ENCODE measurements at places on chromosomes 7 and 10.

- peak; percentile 42 for DNase-seq
Measured at GRCh38 chr7:156475666-156476065, 164.9 kb upstream of the RNF32 start.

- no peak for DNase-seq
Measured at GRCh38 chr7:46131916-46132795, 211.1 kb upstream of the IGFBP3 start.

GRCh38 chr7:107723255-107723654, 20.7 kb upstream of the CBLL1 start:
- no peak for DNase-seq

- DNase-seq: peak; percentile 47
Measured at GRCh38 chr10:119859420-119860258, 13.0 kb downstream of the MCMBP start.

- no peak for DNase-seq
Measured at GRCh38 chr7:114924038-114924712, 2.3 kb downstream of the MDFIC start.

GRCh38 chr10:57014758-57015157, 653.7 kb upstream of the ZWINT start:
- no peak for DNase-seq

- DNase-seq: no peak
Measured at GRCh38 chr7:148702876-148703670, 4.4 kb downstream of the CUL1 start.

- no peak for DNase-seq
Measured at GRCh38 chr7:31074120-31074383, 21.9 kb downstream of the ADCYAP1R1 start.

DNA sequence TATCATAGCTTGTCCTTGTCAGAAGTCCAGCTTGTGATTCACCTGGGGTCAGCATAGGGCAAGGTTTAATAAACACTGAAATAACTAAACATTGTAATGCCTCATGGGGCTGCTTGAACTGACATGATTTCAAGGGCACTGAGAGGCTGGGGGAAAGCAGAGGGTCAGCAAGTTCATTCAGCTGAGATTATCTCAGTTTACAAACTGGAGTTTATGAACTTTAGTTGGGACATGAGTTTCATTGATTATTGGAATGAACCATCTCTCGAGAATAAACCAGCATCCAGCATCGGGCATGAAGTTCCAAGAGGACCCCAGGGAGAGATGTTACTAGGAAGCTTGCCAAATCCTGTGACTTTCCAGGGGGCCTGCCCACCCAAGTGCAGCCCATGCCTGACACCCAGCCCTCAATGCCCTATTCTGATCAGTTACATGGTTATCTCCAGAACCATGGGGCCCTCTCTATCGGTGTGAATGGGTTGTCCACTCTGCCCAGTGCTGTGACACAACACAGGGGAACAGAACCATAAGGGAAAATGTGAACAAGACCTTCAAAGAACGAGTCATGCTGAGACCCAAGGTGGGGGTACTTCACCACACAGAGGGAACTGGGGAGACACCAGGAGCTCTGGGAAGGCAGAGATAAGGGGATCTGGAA, 7.9 kb upstream of the CYP3A7 start:
- no peak for DNase-seq

- DNase-seq: peak; percentile 21
Measured at GRCh38 chr7:28536259-28536658, 123.9 kb downstream of the CREB5 start.

GRCh38 chr10:117944676-117945447, 101.9 kb downstream of the RAB11FIP2 start:
- no peak for DNase-seq

DNA sequence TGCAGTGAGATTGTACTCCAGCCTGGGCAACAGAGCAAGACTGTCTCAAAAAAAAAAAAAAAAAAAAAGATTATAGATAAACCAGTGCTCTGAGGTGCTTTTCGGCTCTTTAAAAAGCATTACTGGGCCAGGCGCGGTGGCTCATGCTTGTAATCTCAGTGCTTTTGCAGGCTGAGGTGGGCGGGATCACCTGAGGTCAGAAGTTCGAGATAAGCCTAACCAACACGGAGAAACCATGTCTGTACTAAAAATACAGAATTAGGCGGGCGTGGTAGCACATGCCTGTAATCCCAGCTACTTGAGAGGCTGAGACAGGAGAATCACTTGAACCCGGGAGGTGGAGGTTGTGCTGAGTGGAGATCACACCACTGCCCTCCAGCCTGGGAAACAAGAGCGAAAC, 6.6 kb upstream of the HNRNPF start:
- no peak for DNase-seq

DNA sequence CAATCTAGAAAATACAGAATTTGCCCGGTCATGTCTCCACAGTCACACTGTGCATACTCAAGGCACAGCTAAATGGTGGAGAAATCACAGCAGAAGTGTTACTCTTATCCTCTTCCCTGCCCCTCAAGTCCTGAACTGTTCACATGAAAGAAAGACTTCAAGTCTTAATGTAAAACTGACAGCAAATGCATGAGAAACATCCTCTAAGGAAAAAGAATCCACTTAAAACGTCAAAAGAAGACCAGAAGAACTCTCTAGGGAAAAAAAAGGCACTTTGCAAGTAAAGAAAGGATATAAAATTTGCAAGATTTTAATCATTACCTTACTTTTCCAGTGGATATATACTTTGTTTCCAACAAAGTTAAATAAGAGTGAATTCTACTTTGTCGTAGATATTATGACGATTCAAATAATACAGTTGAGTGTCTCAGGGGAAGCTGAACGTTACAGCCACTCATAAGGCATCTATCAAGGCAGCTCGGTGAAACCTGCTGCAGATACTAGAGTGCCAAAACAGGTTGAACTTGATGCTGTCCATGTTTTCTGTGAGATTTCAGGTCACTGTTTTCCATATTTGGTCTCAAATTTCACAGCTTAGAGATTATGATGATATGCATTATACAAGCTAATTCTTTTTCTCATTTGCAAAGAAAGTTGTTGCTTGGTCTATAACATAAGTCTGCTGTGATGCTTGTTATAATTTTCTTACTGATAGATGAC, 155.0 kb downstream of the CTTNBP2 start:
- DNase-seq: no peak

- no peak for DNase-seq
Measured at GRCh38 chr10:69043931-69044531, 43.9 kb upstream of the SRGN start.

- DNase-seq: no peak
Measured at GRCh38 chr7:32477649-32477980, 12.6 kb downstream of the LSM5 start.

GRCh38 chr10:23381298-23382040, 36.9 kb upstream of the C10orf67 start:
- no peak for DNase-seq

- DNase-seq: no peak
Measured at GRCh38 chr10:128032466-128032865, 93.8 kb downstream of the MKI67 start.

DNA sequence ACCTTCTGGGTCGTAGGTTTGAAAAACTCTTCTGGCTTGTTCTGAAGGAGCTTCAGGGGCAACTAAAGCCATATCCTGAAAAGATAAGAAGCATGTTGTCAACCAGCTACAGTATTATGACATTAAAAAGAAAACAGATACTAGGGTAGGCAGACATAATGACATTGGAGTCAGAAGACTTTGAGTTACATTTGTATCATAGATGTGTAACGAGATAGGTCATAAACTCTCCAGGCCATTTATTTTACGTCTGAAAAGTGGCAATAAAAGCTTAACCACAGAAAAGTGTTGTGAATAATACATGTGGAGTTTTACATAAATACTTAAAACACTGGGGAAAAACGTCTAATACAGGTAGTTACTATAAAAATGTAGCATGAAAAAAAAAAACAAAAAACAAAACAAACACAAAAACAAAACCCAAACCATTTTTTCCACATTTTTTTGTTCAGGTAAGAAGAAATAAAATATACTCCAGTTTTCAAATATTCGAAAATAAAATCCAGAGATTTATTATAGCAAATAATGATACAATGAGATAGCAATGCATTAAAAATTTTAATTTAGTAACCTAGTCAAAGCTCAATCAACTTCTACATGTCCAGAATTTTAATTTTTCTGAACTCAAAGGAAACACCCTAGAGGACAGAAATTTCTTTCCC, 64.1 kb downstream of the MINDY3 start:
- peak; percentile 20 for DNase-seq

DNA sequence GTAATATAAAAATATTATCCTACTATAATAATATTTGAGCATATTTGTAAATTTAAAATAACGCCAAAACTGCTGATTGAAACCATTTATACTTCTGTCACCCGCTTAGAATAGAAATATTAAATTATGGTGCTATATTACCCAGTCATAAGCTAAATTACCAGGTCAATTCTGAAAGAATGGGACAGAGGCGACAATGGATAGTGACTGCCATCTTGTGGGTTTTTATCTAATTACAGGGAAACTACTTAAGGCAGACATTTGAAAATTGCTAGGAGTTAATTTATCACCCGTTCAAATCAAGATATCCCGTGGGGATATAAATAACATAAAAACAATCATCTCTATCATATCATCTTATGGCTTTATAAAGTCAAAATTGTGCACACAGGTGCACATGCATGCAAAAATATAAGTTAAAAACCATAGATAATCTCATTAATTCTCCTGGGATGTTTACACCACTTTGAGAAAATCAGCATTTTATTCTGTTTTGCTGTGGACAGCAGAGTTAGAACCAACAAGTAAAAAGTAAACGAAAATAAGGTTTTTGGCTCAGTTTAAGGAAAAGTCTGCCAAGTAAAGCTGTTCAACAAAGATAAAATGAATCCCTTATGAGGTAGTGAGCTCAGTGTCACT, 41.3 kb upstream of the HPSE2 start:
- DNase-seq: no peak

- no peak for DNase-seq
Measured at GRCh38 chr10:132266594-132267161, 41.1 kb downstream of the STK32C start.

GRCh38 chr10:50396491-50397311, 145.4 kb upstream of the ASAH2 start:
- DNase-seq: no peak

DNA sequence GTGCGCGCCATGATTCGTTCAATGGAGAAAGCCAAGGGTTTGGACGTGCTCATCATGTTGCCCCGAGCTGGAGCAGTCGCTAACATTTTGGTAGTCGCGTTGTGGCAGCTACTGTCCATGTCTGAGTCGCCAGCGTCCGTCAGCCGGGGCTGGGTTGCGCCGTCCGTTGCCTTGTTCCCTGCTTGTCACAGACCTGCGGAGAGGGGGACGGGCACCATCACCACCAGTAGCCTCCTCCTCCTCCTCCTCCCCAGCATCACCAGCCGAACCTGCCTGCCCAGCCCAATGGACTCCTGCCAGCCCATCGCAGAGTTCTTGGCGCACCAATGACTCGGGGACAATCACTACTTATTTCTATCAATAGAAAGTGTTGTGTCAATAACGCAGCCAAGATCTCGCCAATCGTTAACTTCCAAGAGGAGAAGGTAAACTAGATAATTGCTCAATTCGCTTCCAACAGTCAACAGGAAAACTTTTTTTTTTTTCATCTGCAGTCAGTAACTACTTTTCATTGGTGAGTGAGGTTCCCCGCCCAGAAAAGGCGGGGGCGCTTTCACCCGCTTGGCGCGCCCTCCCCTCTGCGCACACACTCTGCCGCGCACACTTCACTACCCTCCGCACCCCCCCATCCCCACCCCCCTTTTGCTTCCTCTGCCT, at the start of gene FEZF1:
Gene FEZF1 (minus strand): TSS at position 432 of the 657 bp plus-strand sequence. CDS start 313 bp downstream, at position 119.
- peak; percentile 65 for DNase-seq

DNA sequence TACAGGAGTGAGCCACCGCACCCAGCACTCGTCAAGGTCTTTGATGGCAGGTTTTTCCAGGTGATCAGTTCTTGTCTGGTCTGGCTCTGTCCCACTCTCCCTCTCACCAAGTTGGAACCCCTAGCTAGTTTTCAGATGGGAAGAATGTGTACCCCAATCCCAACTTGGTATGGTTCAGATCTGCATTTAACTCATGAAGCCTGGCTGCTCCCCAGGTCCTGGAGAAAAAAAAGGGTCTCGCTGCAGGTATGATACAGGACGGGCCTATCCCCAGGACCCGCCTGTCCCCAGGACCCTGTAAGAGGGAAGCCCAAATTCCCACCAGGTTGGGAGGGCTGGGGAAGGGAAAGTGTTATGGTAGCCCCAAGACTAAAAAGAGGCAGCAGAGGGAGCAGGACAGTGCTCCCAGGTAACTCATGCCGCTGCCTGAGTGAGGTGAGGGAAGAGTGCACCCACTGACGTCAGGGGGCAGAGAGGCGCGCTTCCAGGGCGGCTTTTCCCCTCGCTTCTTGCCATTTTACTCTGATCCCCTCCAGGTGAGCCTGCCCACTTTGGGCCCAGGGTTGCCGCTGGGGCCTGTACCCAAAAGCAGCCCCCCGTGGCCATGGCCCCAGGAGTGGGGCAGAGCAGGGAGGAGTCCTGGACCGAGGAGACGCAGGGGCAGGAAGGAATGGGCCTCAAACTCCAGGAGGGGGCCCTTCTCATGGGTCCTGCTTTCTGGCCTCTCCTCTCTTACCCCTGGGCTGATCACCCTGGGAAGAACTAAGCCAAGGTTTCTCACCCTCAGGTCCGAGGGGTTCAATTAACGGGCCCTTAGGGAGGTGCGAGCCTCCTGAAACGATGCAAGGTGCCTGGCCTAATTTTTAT, 36.4 kb upstream of the SRRM3 start:
- DNase-seq: no peak

GRCh38 chr10:71290331-71290730, 28.7 kb upstream of the SLC29A3 start:
- no peak for DNase-seq

DNA sequence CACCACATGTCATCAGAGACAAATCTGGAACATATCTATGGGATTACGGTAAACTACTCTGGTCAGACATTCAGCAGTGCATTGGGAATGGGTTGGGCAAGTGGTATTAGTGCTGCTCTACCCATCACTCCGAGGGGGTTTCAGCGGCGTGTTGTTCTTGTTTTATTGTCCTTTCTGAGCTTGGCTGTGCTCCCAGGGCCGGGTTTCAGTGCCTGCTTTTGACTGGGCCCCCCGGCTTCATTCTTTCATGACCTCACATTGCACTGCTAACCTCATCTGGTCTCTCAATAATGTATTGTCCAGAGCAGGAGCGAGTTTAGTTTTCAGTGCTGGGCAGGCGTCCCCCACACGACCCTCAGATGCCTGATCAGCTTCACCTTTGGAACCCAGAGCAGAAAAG, 364.6 kb downstream of the PAXIP1 start:
- no peak for DNase-seq
